Activated T-helper 1 cell treated with anti-CD3 and anti-CD28 coated beads, Interleukin-12 subunit alpha, Interleukin-12 subunit beta, Interleukin-2, Interleukin-4 antibody, amounts not matched to agents 30 ng/mL and 10 ng/mL and 1 ng/mL, durations not matched to agents 14 hours and 24 hours and 36 hours (primary cell): ENCODE measurements at places on chromosomes 11 and 22. TPM values are rescaled to one million over a fixed set of nuclear protein-coding genes. Genes with fewer than 3 reads are reported as not detected.

GLB1L2 gene
- total RNA-seq: 8.9 and 11.5 TPM in 2 replicates

TRAPPC4 gene
- 141 and 142 TPM in 2 replicates for total RNA-seq

GRCh38 chr11:20161923-20162744 lies 1.9 kb upstream of the DBX1 start:
- peak overlapping the region; percentile 78 for H3K27ac ChIP-seq
- peaks cover 77% of the 10 kb centered on the region for H3K27me3 ChIP-seq
- H3K4me1 ChIP-seq: peaks cover 16% of the 10 kb centered on the region
- DNase-seq: no peak

- no peaks in the 10 kb centered on the region for H3K4me1 ChIP-seq
- H3K27me3 ChIP-seq: no peaks in the 10 kb centered on the region
- no peak overlapping the region for H3K27ac ChIP-seq
- no peak overlapping the region for H3K4me3 ChIP-seq
- DNase-seq: no peak
- no peaks in the 10 kb centered on the region for H3K36me3 ChIP-seq
These were observed 27.6 kb upstream of the TTC12 start for GRCh38 chr11:113286509-113287497.

- H3K36me3 ChIP-seq: no peaks in the 10 kb centered on the region
- no peaks in the 10 kb centered on the region for H3K4me1 ChIP-seq
- DNase-seq: no peak
- no peak overlapping the region for H3K4me3 ChIP-seq
These were observed 39.0 kb downstream of the GLB1L2 start for GRCh38 chr11:134370526-134371435.

OTOG gene
- not detected in 2 replicates for total RNA-seq

DNA sequence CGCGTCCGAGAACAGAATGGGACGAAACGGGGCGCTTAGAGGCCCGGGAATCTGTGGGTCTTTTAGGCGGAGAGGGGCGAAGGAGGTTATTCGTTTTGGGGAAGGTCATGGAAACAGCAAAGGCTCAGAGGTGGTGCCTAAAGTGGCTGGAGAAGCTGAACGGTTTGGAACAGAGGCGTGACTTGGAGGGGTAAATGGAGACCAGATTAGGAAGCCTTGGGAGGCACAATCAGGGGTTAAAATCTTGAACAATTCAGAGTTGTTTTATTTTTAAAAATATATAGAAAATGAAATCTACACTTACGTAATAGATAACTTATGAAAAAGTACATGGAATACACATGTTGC lies 247 bp upstream of the PLAAT5 start:
- H3K27me3 ChIP-seq: peaks cover 61% of the 10 kb centered on the region
- DNase-seq: no peak
- no peaks in the 10 kb centered on the region for H3K36me3 ChIP-seq
- peaks cover 15% of the 10 kb centered on the region for H3K4me1 ChIP-seq
- H3K4me3 ChIP-seq: peak overlapping the region; percentile 67
- H3K27ac ChIP-seq: no peak overlapping the region

DNA sequence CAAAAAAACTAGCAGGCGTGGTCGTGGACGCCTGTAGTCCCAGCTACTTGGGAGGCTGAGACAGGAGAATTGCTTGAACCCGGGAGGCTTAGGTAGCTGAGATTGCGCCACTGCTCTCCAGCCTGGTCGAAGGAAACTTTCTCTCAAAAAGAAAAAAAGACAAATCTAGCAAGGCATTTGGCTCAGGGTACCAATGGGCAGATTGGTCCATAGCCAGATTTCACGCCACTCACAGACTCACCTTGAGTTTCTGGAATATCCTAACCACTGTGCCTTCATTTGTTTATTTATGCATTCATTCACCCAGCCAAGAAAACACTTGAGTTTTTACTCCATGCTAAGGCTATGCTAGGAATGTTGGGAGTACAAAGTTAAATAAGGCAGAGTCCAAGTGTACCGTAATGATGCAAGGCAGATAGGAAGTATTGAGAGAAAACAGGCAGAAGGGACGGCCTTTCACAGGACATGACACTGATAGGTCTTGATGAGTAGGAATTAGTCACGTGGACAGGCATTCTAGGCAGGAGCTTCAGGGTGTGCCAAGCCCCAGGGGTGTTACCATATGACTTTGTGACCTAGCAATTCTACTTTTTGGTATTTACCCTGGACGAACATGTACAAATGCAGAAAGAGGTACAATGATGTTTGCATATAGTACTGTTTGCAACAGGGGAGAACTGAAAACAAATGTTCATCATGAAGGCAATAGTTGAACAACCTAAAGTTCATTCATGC lies 3.0 kb upstream of the PACSIN3 start:
- peaks cover 3% of the 10 kb centered on the region for H3K36me3 ChIP-seq
- DNase-seq: no peak
- no peaks in the 10 kb centered on the region for H3K4me1 ChIP-seq
- peaks cover 47% of the 10 kb centered on the region for H3K27me3 ChIP-seq

DNA sequence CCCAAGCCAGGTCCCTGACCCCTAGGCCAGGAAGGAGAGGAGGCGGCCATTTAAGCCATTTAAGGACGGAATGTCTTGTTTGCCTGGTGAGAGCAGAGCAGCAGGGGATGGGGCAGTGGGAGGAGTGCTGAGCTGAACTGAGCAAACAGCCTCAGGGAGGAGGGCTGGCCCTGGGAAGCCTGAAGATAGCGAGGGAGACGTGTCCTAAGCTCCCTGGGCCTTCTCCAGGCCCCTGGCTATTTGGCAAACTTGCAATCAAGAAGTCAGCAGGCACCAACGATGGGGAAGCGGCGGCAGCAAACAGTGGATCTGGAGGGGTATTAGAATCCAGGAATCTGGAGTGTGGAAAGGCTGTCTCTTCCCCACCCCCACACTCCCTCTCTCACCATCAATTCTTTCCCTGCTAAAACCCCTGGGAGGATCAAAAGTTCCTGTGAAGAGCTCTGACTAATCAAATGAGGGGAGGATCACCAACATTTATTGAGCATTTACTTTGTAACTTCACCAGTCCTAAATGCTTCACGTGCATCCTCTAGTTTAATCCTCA lies 8.8 kb downstream of the BCL9L start:
- no peak for DNase-seq
- H3K27ac ChIP-seq: peak overlapping the region; percentile 95
- no peaks in the 10 kb centered on the region for H3K27me3 ChIP-seq
- peaks cover 4% of the 10 kb centered on the region for H3K36me3 ChIP-seq
- peak overlapping the region; percentile 81 for H3K4me3 ChIP-seq

- peaks cover 7% of the 10 kb centered on the region for H3K27me3 ChIP-seq
- H3K36me3 ChIP-seq: no peaks in the 10 kb centered on the region
- no peak overlapping the region for H3K27ac ChIP-seq
- H3K4me1 ChIP-seq: no peaks in the 10 kb centered on the region
- H3K4me3 ChIP-seq: no peak overlapping the region
- no peak for DNase-seq
These were observed 277.4 kb upstream of the NARS2 start for GRCh38 chr11:78851878-78852586.

GRCh38 chr22:25359601-25360261 lies 140.3 kb downstream of the CRYBB2 start:
- no peaks in the 10 kb centered on the region for H3K27me3 ChIP-seq
- no peak for DNase-seq
- peaks cover 2% of the 10 kb centered on the region for H3K36me3 ChIP-seq
- no peak overlapping the region for H3K27ac ChIP-seq

GRCh38 chr11:2770761-2771301 lies 71.0 kb upstream of the KCNQ1OT1 start:
- H3K36me3 ChIP-seq: no peaks in the 10 kb centered on the region
- H3K27ac ChIP-seq: no peak overlapping the region
- no peak for DNase-seq
- peaks cover 7% of the 10 kb centered on the region for H3K27me3 ChIP-seq
- no peak overlapping the region for H3K4me3 ChIP-seq

- H3K4me3 ChIP-seq: no peak overlapping the region
- H3K27me3 ChIP-seq: peaks cover 6% of the 10 kb centered on the region
- H3K36me3 ChIP-seq: no peaks in the 10 kb centered on the region
- no peaks in the 10 kb centered on the region for H3K4me1 ChIP-seq
These were observed 138.5 kb downstream of the FEZ1 start for GRCh38 chr11:125357551-125357950.

GRCh38 chr11:107151158-107151557 lies 132.9 kb upstream of the GUCY1A2 start:
- H3K27me3 ChIP-seq: no peaks in the 10 kb centered on the region
- H3K36me3 ChIP-seq: no peaks in the 10 kb centered on the region
- no peak for DNase-seq
- no peaks in the 10 kb centered on the region for H3K4me1 ChIP-seq
- H3K4me3 ChIP-seq: no peak overlapping the region

- no peaks in the 10 kb centered on the region for H3K36me3 ChIP-seq
- no peak overlapping the region for H3K4me3 ChIP-seq
- DNase-seq: no peak
- H3K27me3 ChIP-seq: no peaks in the 10 kb centered on the region
- H3K4me1 ChIP-seq: no peaks in the 10 kb centered on the region
These were observed 485.8 kb upstream of the CADM1 start for GRCh38 chr11:115990004-115990447.

GRCh38 chr11:118169300-118170140 lies 6.9 kb downstream of the SCN2B start:
- no peak overlapping the region for H3K4me3 ChIP-seq
- H3K36me3 ChIP-seq: no peaks in the 10 kb centered on the region
- peaks cover 22% of the 10 kb centered on the region for H3K27me3 ChIP-seq
- H3K4me1 ChIP-seq: peaks cover 5% of the 10 kb centered on the region

CDKN1C gene
- 3.1 and 3.9 TPM in 2 replicates for total RNA-seq

DNA sequence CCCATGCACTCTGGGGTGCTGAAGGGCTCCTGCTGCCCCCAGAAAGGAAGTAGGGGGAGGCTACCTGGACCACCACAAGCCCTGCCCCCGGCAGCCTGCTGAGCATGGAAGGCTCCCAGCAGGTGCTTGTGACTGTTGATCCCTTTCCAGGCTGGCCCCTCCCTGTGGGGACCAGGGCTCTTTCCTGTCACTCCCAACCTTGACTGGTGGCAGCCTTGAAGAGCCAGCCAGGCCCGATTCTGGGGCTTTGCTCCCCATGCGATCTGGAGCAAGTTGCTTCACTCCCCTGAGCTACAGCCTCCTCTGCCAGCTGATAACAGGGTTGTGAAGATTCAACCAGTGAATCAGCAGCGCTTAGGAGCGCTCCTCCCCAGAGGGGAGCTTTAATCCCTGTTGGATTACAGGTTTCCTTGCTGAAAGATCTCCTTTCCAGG lies 4.6 kb upstream of the CST6 start:
- peaks cover 12% of the 10 kb centered on the region for H3K27me3 ChIP-seq
- DNase-seq: no peak

- no peak overlapping the region for H3K4me3 ChIP-seq
- no peak overlapping the region for H3K27ac ChIP-seq
- H3K4me1 ChIP-seq: peaks cover 4% of the 10 kb centered on the region
- no peak for DNase-seq
These were observed 39.9 kb upstream of the SMIM38 start for GRCh38 chr11:69115586-69116560.

PTPN5 gene
- total RNA-seq: not detected in 2 replicates

- DNase-seq: no peak
- no peak overlapping the region for H3K4me3 ChIP-seq
- H3K4me1 ChIP-seq: peaks cover 10% of the 10 kb centered on the region
- H3K27me3 ChIP-seq: no peaks in the 10 kb centered on the region
- no peaks in the 10 kb centered on the region for H3K36me3 ChIP-seq
These were observed 5.6 kb downstream of the GATD1 start for GRCh38 chr11:771617-772204.

DNA sequence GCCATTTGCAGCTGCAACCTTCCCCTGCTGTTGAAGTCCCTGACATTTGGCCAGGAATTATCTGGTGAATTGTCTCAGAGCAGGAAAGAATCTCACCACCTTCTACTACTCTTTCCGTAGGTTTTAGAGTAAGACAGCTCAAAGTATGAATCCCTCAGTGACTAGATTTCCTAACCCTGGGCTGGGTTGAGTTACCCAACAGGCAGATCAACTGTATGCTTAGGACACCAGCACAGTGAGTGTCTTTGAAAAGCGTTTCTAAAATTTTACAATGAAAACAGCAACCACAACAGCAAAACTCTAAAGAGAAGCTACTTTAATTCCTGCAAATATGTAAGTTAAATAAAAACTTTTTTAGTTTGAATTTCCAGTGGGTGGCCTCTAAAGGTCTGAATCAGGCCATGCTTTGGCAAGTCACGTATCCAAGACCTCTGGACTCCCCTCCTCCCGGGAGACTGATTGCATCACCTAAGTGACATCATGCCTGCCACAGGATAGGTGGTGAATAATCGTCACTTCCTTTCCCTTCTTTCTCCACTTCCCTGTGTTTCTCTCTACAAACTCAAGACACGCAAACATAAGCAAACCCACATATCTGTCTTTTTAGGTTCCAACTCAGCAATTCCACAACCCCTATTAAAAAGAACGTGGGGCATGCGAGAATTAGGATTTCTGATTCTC lies 7.8 kb downstream of the OR8B12 start:
- no peaks in the 10 kb centered on the region for H3K36me3 ChIP-seq
- no peak overlapping the region for H3K27ac ChIP-seq
- H3K4me1 ChIP-seq: no peaks in the 10 kb centered on the region
- DNase-seq: no peak
- peaks cover 11% of the 10 kb centered on the region for H3K27me3 ChIP-seq

TANGO2 gene
- 29.2 and 30.0 TPM in 2 replicates for total RNA-seq

JAML gene
- 264 and 271 TPM in 2 replicates for total RNA-seq

- no peaks in the 10 kb centered on the region for H3K36me3 ChIP-seq
- no peaks in the 10 kb centered on the region for H3K27me3 ChIP-seq
- DNase-seq: no peak
- no peaks in the 10 kb centered on the region for H3K4me1 ChIP-seq
- H3K4me3 ChIP-seq: no peak overlapping the region
These were observed 48.5 kb upstream of the TIMP3 start for GRCh38 chr22:32752816-32753520.

KCNJ11 gene
- 1.4 and 1.6 TPM in 2 replicates for total RNA-seq

GRCh38 chr11:119714189-119714588 lies 14.8 kb downstream of the NECTIN1 start:
- no peaks in the 10 kb centered on the region for H3K36me3 ChIP-seq
- H3K27ac ChIP-seq: no peak overlapping the region
- DNase-seq: no peak
- H3K4me3 ChIP-seq: no peak overlapping the region
- no peaks in the 10 kb centered on the region for H3K4me1 ChIP-seq

PLAAT5 gene
- not detected in 2 replicates for total RNA-seq

DNA sequence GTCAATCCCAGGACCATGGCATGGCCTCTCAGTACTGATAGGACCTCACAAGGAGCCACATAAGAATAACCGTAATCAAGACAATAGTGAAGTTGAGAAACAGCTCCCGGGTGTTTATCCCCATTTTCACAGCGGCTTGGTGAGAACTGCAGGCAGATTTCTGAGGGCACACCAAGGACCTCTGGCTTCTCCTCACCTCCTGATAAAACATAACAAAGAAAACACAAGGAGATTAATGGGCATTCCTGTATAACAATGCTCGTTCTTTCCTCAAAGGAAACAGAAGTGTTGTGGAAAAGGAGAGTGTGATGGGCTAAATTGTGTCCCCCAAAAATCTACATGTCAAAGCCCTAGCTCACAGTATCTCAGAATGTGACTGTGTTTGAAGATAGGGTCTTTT lies 4.0 kb downstream of the SLN start:
- no peak overlapping the region for H3K4me3 ChIP-seq
- DNase-seq: no peak
- peaks cover 20% of the 10 kb centered on the region for H3K27me3 ChIP-seq
- H3K4me1 ChIP-seq: no peaks in the 10 kb centered on the region
- H3K36me3 ChIP-seq: no peaks in the 10 kb centered on the region
